SK-MEL-5 (cell line): ENCODE measurements at places on chromosomes 12 and 14.

- no peak for DNase-seq
These were observed 3.0 kb upstream of the GPR162 start for GRCh38 chr12:6818645-6819044.

DNA sequence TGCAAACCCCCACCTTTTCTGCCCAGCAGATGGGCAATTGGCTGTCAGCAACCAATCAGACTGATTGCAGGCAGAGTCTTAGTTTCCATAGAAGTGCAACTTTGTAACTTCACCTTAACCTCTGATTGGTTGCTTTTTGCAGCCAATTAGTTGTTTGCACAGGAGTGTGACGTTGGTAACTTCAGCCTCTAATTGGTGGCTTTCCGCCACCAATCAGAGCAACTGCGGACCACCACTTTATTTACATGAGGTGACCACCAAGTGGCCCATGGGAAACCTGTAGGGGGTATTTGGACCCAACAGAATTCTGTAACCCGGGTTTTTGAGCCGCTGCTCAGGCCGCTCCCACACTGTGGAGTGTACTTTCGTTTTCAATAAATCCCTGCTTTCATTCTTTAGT lies 32.3 kb downstream of the CDKN1B start:
- DNase-seq, result peak; percentile 60

DNA sequence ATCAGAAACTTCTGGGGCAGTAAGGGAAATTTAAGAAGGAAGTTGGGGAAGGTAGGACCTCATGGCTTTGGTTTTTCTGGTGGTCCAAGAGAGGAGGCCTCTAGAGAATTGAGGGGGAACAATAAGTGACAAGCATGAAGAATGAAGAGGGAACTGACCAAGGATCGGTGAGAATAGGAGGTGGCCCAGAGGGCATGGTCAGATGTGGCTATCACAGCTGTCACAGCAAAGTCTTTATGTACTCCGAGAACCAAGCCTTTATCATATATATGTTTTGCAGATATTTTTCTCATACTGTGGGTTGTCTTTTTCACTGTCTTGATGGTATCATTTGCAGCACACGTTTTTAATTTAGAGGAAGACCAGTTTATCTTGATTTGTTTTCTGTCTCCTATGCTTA lies 64.3 kb downstream of the PPP2R5C start:
- DNase-seq, result no peak

- peak; percentile 67 for DNase-seq
These were observed 323 bp downstream of the VTI1B start for GRCh38 chr14:67674139-67674479.

GRCh38 chr12:89834676-89835075 lies 126.0 kb upstream of the ATP2B1 start:
- DNase-seq, result no peak

- no peak for DNase-seq
These were observed 406.2 kb upstream of the FLRT2 start for GRCh38 chr14:85123755-85124154.

DNA sequence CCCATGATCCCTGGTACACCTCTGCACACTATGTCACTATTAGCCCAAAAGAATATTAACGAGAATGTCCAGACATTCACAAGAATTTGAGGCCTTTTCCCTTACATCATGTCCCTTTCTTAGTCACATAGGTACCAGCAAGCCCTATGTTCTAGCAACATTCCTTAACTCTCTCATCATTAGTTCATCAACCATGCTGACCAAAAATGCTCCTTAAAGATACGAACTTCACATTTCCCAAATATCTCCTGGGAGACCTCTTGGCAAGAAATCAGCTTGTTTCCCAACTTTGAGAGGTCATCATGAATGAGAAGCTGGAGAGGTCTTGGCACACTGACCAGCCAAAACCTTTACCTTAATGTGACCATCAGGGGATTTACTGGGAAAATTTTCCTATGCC lies 4.6 kb downstream of the SALL2 start:
- no peak for DNase-seq

DNA sequence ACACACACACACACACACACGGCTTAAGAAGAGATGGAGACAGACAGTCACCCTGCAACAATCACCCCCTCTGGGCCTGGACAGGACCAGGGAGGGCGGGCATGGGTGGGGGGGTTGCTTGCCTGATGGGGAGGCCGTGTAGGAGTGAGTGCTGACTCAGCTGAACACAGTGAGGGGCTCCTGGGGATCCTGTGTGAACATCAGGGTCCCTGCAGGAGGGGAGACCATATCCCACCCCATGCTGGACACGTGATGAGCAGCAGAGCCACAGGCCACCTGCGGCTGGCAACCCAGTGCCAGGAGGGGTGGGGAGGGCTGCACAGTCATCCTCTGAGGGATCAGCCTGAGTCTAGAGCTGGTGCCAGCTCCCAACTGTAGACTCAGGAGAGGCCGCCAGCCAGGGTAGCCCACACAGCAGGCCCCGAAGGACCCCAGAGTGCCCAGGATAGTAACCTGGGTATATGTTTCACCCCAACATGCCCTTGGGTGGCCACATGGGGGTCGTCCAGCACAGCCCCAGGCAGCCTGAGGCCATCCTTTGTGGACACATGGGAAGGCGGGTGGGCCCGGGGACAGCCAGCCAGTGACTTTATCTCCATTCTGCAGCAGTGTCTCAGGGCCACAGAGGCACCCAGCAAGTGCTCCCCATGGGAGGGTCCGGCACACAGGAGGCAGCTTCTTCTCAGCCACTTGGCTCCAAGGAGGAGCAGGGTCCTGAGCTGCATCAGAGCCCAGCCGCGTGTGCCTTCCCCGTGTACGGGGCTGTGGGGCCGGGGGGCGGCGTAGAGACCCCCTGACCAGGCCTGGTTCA lies 73.7 kb upstream of the SFSWAP start:
- no peak for DNase-seq

GRCh38 chr14:25381498-25381897 lies 331.6 kb upstream of the STXBP6 start:
- DNase-seq, result peak; percentile 86

DNA sequence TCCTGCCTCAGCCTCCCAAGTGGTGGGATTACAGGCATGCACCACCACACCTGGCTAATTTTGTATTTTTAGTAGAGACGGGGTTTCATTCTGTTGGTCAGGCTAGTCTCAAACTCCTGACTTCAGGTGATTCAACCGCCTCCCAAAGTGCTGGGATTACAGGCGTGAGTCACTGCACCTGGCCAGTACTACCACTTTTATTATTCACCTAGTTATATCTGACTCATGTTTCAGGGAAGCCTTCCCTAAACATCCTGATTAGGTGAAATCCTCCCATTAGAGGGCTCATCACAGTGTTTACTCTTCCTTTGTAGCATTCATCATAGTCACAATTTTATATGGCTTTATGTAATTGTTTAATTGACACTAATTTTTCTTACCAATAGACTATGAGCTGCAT lies 295.3 kb upstream of the SOX5 start:
- no peak for DNase-seq

GRCh38 chr12:59839514-59839913 lies 243.7 kb downstream of the SLC16A7 start:
- DNase-seq, result no peak

DNA sequence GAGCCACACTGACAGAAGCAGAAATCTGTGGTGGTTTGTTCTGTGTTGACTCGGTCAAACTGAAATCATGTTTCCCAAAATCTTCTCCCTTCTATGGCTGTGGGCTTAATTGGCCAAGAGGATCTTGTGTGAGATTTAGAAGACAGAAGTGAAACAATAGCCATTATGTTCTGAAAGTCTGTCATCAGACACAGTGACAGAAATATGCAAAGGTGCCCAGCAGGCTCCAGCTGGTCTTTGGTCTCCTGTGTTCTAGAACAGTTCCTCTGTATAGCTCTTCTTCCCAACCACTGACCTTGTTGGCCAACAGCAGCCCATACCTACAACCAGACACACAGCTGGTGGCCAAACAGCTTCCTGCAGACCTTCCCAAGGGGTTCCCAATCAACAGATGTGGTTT lies 25.0 kb upstream of the COCH start:
- DNase-seq, result no peak

DNA sequence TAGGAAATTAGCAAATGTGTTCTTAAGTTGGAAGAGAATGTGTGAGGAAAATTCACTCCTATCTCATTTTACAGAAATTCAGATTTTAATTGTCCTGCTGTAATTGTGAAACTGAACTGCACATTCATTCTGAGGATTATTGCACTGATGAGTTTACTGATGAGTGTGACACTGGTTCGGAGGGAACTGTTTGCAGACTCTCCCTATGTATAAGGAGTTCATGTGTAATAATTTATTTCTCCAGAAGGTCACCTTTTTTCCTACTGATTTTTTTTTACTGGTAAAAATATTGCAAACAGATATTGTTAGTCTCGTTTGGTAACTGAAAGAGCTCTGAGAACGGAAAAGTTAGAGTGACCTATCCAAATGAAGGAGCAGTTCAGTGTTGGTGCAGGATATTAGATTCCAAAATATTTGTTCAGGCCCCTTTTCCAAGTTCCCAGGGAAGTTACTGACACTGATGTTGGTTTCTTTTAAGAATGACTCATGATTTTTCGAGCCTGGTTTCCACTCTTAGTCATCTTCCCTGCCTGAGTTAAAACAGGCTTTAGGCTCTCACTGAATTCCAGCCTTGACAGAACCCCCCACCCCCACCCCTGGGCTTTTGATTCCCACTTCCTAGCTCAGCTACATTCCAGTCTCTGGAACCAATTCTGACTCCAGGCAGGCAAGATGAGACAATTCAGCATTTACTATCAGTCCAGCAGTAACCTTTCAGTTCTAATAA lies 18.4 kb downstream of the ANO6 start:
- peak; percentile 76 for DNase-seq

- DNase-seq, result no peak
These were observed 11.6 kb downstream of the ITGA7 start for GRCh38 chr12:55696141-55696540.

DNA sequence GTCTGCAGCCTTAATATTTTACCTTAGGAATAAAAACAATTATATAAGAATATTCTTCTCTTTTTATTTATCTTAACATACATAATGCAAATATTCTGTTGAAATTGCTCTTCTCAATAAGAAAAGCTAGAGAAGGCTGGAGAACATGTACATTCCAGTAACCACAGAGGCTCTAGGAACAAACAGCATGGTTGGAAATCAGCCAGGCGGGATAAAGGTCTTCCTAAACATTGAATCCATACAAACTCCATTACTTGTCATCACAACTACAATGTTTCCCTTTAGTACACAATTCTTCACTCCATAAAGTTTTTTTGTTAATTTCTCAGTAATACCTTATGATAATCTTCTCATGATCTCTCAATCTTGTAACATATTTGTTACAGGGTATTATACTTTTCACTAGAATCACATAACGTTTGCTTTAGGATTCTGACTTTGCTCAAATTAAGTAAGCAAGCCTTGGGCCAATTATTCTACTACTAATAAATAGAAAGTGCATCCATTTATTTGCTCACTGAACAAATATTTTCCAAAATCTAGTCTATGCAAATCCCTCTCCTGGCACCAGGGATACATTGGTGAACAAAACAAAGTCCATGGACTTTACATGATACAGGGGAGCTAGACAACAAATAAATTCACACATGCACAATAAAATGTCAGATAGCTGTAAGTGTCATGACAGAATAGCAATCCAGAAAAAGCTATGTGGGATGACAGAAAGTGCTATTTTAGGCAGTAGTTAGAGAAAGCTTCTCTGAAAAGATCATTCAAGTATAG lies 237.5 kb upstream of the TMTC1 start:
- DNase-seq, result no peak

DNA sequence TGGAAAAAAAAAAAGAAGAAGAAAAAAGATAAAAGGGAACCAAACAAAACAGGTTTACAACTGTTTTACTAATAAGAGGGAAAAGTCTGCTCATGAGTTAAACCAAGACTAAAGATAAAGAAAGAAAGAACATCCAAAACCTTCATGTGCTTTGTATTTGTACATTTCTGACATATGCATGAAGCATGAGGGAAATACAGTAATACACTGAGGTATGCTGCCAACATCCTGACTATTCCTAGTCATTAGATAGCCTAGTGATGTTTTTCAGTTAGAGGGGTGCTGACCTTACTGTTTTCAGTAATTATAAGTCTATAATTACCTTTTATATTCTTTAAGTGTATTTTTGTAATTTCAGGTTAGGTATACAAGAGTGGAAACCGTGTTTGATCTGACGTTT lies 793.3 kb downstream of the DIO2 start:
- DNase-seq, result no peak

DNA sequence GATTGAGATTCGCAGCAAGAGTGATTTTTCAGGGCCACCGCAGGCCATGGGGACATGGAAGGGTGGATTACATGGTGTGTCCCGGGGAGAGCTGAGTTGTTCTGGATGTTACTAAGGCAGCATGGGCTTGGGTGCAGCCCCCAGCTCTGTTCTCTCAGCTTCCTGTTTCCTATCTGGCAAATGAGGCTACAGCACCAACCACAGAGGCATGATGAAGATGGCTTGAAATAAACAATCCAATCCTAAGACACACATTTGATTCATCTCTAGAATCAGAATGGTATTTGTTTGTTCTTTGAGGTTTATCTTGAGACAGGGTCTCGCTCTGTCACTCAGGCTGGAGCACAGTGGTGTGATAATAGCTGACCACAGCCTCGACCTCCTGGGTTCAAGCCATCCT lies 21.6 kb downstream of the GLTP start:
- no peak for DNase-seq

- DNase-seq, result peak; percentile 68
These were observed 96.2 kb downstream of the CIT start for GRCh38 chr12:119780786-119781434.

GRCh38 chr12:25236190-25236589 lies 14.5 kb downstream of the KRAS start:
- no peak for DNase-seq

- DNase-seq, result peak; percentile 14
These were observed 507 bp downstream of the BAZ2A start for GRCh38 chr12:56629459-56630179.

GRCh38 chr12:69872804-69873203 lies 47.8 kb downstream of the MYRFL start:
- DNase-seq, result no peak

- no peak for DNase-seq
These were observed 135.4 kb downstream of the UNC79 start for GRCh38 chr14:93566065-93566693.

DNA sequence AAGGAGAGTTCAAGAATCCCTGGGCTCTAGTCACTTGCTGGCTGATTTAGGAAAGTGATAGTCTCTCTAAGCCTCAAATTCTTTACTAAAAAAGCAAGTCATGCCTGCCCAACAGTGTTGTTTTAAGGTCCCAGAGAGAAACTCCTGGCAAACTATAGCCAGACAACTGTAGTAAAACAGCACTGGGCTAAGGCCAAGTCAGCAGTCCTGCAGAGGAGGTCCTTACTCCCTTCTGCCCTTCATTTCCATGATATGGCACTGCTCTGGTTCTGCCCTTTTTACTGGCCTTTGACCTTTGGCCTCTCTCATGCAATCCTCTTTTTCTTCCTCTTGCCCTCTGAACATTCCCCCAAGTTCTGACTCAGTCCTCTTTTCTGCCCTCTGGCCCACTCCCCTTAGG lies 74.9 kb downstream of the VWF start:
- DNase-seq, result no peak

- DNase-seq, result peak; percentile 41
These were observed 19.3 kb downstream of the TAS2R50 start for GRCh38 chr12:10967409-10967808.

- no peak for DNase-seq
These were observed 72.4 kb upstream of the CHST11 start for GRCh38 chr12:104384141-104384880.

- no peak for DNase-seq
These were observed 163.2 kb downstream of the PAX9 start for GRCh38 chr14:36824854-36825253.

GRCh38 chr12:120936197-120936596 lies 32.0 kb upstream of the SPPL3 start:
- DNase-seq, result no peak

GRCh38 chr12:6383572-6384498 lies at the start of gene LTBR:
LTBR (plus strand) TSS chr12:6384162; CDS start chr12:6384359, 197 bp downstream.
- peak; percentile 92 for DNase-seq

GRCh38 chr12:132436791-132437251 lies 53.1 kb upstream of the FBRSL1 start:
- DNase-seq, result no peak
